ENCODE measurements at places on chromosomes 7 and 10.
A peak's percentile ranks its signal among the peaks of the same experiment; 100 is the strongest.

DNA sequence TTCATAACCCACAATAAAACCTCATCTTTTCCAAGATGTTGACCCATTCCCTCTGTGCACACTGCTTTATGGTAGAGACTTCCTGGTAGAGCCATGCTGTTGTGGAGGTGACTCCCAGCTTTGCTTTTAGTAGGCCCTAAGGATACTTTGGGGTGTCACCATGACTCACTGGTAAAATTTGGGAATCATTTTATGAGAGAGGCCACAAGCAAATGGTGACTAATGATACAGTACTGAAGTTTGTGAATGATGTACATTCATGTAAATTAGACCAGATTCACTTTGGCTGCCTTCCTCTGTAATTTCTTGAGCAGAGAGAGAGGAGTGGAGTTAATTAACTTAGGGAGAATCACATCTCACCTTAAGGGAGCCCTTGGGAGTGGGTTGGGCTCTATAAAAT, 686.5 kb downstream of the LRMDA start:
- DNase-seq = no peak

GRCh38 chr10:64156166-64156565, 635.0 kb downstream of the REEP3 start:
- no peak for DNase-seq

GRCh38 chr7:98282703-98283102, 1.2 kb downstream of the BRI3 start:
- DNase-seq = no peak

DNA sequence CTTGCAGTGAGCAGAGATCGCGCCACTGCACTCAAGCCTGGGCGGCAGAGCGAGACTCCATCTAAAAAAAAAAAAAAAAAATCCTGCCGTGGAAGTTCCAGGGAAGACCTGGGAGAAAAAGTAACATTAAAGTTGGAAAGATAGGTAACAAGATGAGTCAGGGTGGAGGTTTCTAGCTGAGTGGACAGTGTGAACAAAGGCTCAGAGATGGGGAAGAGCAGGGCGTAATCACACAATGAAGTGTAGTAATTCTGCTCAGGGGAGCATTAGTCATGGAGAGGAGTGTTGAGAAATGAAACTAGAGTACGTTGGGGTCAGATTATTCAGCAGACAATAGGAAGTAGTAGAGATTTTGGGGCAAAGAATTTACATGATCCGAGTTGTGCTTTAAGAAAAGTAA, 21.6 kb upstream of the WASL start:
- peak; percentile 33 for DNase-seq

- no peak for DNase-seq
Measured at GRCh38 chr10:97830064-97830463, 19.6 kb upstream of the GOLGA7B start.

- DNase-seq = no peak
Measured at GRCh38 chr10:104233817-104234216, 1.7 kb upstream of the CFAP43 start.

DNA sequence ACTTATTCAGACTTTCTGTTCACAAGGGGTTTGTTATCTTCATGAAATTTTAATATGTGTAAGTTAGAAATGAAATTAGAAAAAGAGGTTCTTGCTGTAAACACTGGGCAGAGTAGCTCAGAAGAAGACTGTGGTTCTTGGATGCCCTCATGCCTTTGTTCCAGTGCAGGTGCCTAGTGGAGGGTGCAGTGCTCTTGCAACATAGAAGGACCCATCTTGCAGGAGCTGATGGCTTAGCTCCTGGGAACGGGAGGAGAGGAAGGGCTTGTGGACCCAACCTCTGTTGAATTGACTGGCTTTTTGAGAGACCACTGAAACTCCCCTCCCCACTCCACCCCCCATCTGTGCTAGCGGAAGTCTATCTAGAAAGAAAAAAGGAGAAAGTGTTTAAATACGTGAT, 116.8 kb downstream of the GLCCI1 start:
- no peak for DNase-seq

Measured in HT-29 (cell line).